ENCODE measurements at places on chromosomes 1 and 21.

DNA sequence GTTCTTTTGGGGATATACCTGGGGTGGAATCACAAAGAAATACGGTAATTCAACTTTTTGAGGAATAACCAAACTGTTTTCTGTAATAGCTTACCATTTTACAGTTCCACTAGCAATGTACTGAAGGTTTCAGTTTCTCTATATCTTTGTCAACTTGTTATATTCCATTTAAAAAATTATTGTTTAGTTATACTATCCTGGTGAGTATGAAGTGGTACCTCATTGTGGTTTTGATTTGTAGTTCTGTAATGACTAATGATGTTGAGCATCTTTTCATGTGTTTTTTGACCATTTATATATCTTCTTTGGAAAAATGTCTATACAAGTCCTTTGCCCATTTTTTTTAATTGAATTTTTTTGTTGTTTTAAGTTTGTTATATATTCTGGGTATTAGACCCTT is 39.4 kb downstream of the MAST2 start:
- DNase-seq, result no peak

DNA sequence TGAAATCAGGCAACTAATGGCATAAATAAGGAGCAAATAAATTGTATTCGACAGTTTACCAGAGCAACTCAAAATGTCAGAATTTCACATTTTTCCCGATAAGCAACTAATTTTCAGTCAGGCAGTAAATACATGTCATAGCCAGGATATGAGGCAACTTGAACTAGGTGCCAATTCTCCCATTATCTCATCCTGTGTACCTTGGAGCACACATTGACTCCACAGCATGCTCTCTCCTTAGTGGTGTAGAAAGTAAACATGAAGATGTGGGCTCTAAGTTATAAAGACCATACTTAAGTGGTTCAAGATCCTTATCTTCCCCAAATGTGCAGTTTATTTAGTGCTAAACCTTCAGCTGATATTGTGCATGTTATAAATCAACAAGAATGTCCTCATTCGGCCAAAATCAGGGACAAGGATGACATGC is 197.8 kb downstream of the VAV3 start:
- DNase-seq, result no peak

DNA sequence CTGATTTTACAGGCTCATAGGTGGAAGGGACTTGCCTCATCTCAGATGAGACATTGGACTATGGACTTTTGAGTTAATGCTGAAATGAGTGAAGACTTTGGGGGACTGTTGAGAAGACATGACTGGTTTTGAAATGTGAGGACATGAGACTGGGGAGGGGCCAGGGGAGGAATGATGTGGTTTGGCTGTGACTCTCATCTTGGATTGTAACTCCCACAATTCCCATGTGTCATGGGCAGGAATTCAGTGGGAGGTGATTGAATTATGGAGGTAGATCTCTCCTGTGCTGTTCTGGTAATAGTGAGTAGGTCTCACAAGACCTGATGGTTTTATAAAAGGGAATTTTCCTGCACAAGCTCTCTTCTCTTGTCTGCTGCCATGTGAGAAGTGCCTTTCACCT is 20.8 kb downstream of the SCYL3 start:
- no peak for DNase-seq

DNA sequence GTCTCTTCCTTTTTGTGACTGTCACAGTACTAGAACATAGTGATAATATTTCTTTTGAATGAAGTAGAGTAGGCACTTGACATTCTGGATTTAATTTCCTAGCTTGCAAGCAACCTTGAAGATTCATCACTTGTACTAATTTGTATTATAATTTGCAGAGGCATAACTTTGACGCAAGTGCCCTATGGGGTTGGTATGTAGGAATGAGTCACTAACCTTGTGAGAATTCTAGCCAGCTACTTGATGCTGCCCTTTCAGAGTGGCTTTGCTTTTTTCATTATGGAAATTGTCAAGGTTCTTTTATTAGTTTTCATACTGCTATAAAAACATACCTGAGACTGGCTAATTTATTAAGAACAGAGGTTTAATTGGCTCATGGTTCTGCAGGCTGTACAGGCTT is 13.7 kb upstream of the DPH5 start:
- DNase-seq, result no peak

- no peak for DNase-seq
Observed at GRCh38 chr1:172867216-172867818, 183.4 kb downstream of the TNFSF18 start.

DNA sequence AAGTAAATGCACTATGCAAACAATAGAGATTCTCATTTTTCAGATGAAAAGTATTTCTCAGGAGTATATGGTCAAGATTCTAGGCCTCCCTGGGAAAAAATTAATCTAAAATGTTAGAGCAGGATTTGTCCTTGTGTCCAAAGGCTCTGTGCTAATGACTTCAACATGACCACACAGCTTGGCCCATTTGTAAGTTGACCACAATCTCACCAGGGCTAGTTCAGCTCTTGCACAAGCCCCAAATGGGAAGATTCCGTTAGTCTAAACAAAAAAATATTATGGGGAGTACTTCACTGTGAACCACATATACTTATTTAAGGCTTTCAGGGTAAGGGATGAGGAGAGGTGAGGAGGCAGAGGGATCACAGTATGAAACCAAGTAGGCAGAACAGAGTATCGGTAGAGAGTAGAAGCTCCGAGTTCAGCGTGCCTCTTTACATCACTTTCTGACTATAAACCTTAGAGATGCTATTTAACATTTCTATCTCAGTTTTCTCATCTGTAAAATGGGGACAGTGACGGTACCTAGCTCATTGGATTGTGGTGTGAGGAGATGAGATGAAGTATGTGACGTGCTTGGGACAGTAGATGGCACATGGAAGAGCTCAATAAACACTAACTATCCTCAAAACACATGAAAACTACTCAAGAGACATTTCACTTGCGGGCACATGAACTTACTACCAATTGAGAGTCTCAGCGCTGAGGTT is 37.8 kb upstream of the CTTNBP2NL start:
- peak; percentile 88 for DNase-seq

GRCh38 chr21:42466700-42467099 is 29.3 kb downstream of the RSPH1 start:
- no peak for DNase-seq

DNA sequence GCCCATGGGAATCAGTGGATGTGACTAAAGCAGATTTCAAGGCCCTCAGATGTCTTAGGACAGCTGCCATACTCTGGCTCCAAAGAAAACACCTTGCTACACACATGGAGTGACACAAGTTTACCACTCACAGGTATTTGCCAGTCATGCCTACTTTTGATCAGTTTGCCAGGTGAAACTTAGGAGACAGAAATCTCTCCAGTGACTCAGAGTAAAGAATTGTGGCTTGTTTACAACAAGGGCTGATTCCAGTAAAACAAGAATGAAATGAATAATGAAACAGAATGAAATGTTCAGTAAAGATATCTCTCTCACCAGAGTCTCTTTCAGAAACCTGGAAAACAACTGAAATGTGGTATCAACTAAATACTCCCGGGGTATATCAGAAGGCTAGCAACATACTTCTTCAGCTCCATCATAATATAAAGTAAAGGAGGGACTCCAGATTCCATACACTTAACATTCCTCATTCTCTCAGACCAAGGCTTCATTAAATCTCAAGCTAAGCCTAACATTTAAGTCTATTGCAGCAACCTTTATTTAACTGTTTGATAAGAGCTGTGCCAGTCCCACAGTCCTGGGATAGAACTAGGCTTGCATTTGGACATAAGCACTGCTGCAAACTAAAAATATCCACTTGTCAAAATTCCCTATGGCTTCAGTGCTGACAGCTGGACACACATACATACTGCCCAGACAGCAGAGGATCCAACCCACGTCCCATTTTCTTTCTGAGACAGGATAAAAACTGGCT is 143.3 kb downstream of the SIPA1L2 start:
- DNase-seq, result peak; percentile 48

DNA sequence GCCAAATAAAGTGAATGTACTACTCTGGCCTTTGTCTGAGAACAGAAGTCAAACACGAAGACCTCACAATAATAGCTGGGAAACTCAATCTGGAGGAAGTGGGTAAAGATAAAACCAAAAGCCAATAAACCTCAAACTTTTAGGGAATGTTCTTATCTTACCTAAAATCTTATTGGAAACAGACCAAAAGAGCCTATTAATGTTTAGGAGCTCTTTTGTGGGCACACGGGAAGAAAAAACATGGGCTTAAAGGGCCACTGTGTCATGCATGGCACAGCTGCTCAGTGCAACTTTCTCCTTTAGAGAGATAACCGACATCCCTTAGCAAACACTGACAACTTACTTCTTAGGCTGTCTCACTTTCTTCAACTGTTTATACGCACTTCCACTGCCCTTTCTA is 16.1 kb downstream of the EIF2B3 start:
- DNase-seq, result peak; percentile 46

DNA sequence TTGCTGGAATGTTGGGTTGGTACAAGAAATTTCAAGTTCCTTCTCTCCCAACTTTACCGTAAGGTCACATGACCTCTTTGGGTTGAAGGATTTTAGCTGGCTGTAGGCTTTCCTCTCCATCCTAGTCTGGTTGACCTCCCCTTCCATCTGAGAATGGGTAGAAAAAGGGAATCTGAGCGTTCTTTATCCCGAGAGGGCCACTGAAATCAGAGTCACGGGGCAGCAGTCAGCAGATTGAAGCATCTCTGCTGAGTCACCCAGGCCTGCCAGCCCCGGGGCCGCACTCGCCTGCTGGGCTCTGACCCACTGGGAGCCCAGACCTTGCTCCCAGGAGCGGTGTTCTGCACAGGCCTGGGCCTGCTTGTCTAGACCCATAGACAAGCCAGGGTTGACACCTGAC is 31.0 kb downstream of the TMCC2 start:
- peak; percentile 35 for DNase-seq

- DNase-seq, result no peak
Observed at GRCh38 chr1:233940908-233941307, 36.4 kb downstream of the SLC35F3 start.

All from AG10803 (cell line).